ENCODE measurements at places on chromosomes 5 and 9. TPM values are rescaled to one million over a fixed set of nuclear protein-coding genes. Genes with fewer than 3 reads are reported as not detected.

DNA sequence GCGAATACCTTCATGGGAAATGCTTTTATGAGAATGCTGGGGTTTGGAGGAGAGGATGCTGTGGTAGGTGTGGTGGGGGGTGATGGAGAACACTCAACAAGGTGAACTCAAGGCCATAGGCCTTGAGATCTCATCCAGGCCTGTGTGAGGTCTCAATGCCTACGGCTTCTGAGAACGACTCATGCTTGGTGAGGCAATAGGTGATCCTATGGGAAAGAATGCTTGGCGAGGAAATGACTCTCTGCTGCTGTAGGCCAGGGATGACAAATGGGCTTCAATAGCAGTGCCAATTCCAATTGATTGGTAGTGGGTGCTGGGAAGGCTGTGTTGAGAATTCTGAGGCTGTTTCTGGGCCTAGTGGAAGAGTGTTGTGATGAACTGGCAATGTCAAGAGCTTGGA, 280.2 kb upstream of the CLINT1 start:
- H3K4me1 ChIP-seq = no peaks in the 10 kb centered on the region
- no peak for DNase-seq
- H3K4me3 ChIP-seq = no peak overlapping the region

- H3K4me1 ChIP-seq = no peaks in the 10 kb centered on the region
- no peaks in the 10 kb centered on the region for H3K36me3 ChIP-seq
- H3K27me3 ChIP-seq = no peaks in the 10 kb centered on the region
- DNase-seq = no peak
Observed at GRCh38 chr5:5403741-5404140, 18.7 kb upstream of the ICE1 start.

GRCh38 chr5:1641560-1642166, 117.9 kb upstream of the LPCAT1 start:
- peaks cover 39% of the 10 kb centered on the region for H3K27me3 ChIP-seq
- H3K4me1 ChIP-seq = no peaks in the 10 kb centered on the region
- no peaks in the 10 kb centered on the region for H3K36me3 ChIP-seq

DNA sequence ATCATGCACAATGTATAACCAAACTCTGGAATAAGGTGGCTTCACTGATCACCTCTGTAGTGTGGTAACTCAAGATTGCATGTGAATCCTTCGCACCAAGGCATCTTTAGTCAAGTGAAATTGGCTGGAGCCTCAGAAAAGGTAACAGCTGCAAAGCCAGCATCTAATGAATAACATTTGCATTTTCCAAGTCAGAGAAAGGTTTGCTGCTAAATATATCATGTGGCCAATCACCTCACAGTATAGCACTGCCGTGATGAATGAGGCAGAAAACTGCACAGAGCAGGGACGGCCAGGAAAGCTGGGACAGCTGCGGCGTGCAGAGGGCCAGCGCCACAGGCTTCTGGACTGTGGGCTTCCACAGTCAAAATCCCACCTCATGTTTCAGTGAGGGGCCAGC, 18.5 kb downstream of the MRPS27 start:
- H3K27ac ChIP-seq = no peak overlapping the region
- H3K4me3 ChIP-seq = no peak overlapping the region

Gene CDKN2B-AS1
- total RNA-seq = 8.9 TPM

Gene ARSK
- total RNA-seq = 6.6 TPM

DNA sequence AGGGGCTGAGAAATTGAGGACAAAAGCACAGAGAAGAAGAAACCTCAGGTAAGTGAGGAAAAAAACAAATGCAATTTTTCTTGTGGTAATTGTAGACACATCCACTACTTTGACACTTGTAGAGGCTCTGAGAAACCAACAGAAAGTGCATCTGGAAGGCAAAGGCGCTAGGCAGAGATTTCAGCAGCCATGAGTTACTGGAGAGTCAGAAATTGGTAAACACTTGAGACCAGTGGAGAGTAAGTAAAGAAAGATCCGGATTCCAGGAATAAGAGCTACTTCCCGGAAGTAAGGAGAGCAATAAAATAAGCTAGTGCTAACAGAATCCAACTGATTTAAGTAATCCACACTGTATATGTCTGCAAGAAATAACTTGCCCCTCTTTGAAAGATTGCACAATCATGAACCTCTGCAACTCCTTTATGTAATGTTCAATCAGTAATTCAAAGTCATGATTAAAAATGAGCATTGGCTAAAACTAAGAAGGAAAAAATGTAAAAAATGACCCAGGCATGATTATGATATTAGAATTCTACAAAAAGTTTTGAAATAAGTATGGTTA, 382.1 kb downstream of the CDH18 start:
- H3K4me1 ChIP-seq = no peaks in the 10 kb centered on the region
- no peaks in the 10 kb centered on the region for H3K36me3 ChIP-seq
- no peaks in the 10 kb centered on the region for H3K27me3 ChIP-seq
- H3K4me3 ChIP-seq = no peak overlapping the region

Gene PIP5KL1
- total RNA-seq = 0.17 TPM

Gene DNAH5
- 4.2 TPM for total RNA-seq

DNA sequence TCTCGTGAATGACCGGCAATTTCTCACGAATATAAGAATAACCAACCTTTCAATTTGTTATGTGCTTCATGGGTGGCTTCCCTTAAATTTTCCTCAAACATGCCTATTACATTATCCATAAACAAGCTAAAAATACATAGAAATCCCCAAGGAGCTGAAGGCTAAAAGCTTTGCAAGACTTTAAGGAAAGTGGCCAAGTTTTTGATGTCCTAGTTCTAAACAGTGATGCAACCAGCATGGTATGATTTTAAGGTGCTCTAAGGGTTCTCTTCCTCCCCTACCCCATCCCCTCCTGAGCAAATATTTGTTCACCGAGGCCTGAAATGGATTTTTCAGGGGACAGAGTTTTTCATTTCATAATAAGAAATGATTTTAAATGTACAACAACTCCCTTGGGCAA, 79.8 kb downstream of the RGS7BP start:
- peaks cover 10% of the 10 kb centered on the region for H3K27me3 ChIP-seq
- H3K36me3 ChIP-seq = no peaks in the 10 kb centered on the region
- H3K4me1 ChIP-seq = no peaks in the 10 kb centered on the region
- DNase-seq = no peak
- H3K27ac ChIP-seq = no peak overlapping the region

DNA sequence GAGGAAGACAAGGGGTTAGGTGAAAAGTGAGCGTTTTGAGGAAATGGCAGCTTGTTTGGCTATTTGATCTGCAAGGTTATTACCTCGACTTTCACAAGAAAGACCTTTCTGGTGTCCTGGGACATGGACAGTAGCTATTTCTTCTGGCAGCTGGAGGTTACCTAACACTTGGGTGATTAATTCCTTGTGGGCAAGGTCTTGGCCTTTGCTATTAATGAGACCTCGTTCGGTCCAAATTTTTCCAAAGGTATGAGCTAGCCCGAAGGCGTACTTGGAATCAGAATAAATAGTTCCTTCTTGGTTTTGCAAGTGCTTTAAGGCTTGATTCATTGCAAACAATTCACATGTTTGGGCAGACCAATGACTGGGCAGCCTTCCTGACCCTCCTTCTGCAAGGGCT, 4.9 kb downstream of the GTF3C5 start:
- peaks cover 23% of the 10 kb centered on the region for H3K4me1 ChIP-seq
- H3K36me3 ChIP-seq = peaks cover 18% of the 10 kb centered on the region
- no peaks in the 10 kb centered on the region for H3K27me3 ChIP-seq
- no peak for DNase-seq

GRCh38 chr9:127567730-127568617, 44.1 kb upstream of the STXBP1 start:
- peak overlapping the region; percentile 87 for H3K27ac ChIP-seq
- H3K4me1 ChIP-seq = peaks cover 29% of the 10 kb centered on the region
- H3K27me3 ChIP-seq = no peaks in the 10 kb centered on the region
- no peak for DNase-seq

- no peaks in the 10 kb centered on the region for H3K36me3 ChIP-seq
- no peak overlapping the region for H3K27ac ChIP-seq
- no peaks in the 10 kb centered on the region for H3K4me1 ChIP-seq
- H3K27me3 ChIP-seq = no peaks in the 10 kb centered on the region
Observed at GRCh38 chr9:7376833-7377232, 422.7 kb downstream of the DMAC1 start.

- H3K4me1 ChIP-seq = peaks cover 39% of the 10 kb centered on the region
- H3K27me3 ChIP-seq = no peaks in the 10 kb centered on the region
- peaks cover 75% of the 10 kb centered on the region for H3K36me3 ChIP-seq
- no peak overlapping the region for H3K4me3 ChIP-seq
- H3K27ac ChIP-seq = peak overlapping the region; percentile 86
Observed at GRCh38 chr9:137614631-137615386, 4.0 kb upstream of the EHMT1 start.

- peak overlapping the region; percentile 10 for H3K4me3 ChIP-seq
- H3K27ac ChIP-seq = peak overlapping the region; percentile 77
- peaks cover 35% of the 10 kb centered on the region for H3K4me1 ChIP-seq
- no peak for DNase-seq
- H3K27me3 ChIP-seq = no peaks in the 10 kb centered on the region
Observed at GRCh38 chr5:96227957-96228356, 205.1 kb downstream of the PCSK1 start.

GRCh38 chr5:7412409-7412808, 16.5 kb downstream of the ADCY2 start:
- H3K4me1 ChIP-seq = no peaks in the 10 kb centered on the region
- no peaks in the 10 kb centered on the region for H3K27me3 ChIP-seq
- H3K36me3 ChIP-seq = no peaks in the 10 kb centered on the region

Gene ADAM19
- 5.2 TPM for total RNA-seq

Gene SLC34A3
- total RNA-seq = 0.34 TPM

Gene GLRA1
- total RNA-seq = not detected

DNA sequence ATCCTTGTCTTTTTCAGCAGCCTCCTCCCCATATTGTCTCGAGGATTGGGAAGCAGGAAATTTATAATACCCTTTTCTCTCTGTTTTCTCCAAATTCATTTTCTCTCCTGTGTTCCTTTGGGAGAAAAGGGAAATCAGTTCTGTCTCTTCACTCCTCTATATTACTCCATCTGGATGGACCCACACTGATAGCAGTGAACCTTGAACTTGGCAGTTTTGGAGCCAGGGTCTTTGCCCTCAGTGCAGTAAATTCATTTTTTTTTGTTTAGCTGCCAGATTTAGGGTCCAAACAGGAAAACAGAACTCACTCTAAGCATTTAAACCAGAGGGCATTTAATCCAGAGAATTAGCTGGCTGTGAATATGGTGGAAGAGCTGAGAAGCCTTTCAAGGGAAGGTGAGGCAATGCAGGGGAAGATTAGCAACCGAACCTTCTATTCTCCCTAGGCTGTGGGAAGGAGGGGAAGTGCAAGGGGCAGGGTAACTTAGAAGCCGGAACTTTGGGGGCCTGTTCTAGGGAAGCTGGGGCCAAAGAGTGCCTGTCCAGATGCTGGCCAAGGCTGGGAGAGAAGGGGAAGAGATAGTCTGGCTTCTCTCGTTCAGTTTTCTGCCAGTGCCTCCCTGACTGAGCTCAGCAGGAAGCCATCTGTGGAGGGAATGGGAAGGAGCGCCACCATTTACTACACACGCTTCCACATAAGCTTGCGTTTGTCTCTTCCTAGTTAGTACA, 16.3 kb upstream of the NPR2 start:
- no peak for DNase-seq
- H3K4me3 ChIP-seq = no peak overlapping the region
- H3K27me3 ChIP-seq = no peaks in the 10 kb centered on the region
- H3K36me3 ChIP-seq = peaks cover 8% of the 10 kb centered on the region

DNA sequence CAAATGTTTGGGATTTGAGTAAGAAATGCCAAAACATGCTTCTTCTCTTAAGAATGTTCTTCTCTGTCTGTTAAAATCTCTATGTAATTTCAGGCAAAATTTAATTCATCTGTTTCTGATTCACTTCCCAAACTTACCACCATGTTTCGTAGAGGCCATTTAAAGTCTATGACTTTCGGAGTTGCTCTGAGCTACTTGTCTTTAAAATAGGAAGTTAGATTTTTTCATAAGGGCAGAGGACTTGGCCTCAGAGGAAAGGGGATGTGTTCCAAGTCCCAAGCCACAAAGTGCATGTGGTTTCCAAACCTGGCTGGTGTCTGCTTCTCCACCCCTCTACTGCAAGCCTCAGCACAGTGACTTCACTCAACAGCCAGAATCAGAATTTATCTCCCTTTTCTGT, 111.3 kb upstream of the ADRA1B start:
- no peak for DNase-seq
- H3K27me3 ChIP-seq = no peaks in the 10 kb centered on the region
- no peak overlapping the region for H3K4me3 ChIP-seq
- H3K27ac ChIP-seq = no peak overlapping the region

- no peak overlapping the region for H3K4me3 ChIP-seq
- no peak for DNase-seq
- H3K27me3 ChIP-seq = no peaks in the 10 kb centered on the region
- H3K27ac ChIP-seq = no peak overlapping the region
Observed at GRCh38 chr9:11992866-11993265, 700.3 kb upstream of the TYRP1 start.

Gene CTSV
- 23.3 TPM for total RNA-seq

DNA sequence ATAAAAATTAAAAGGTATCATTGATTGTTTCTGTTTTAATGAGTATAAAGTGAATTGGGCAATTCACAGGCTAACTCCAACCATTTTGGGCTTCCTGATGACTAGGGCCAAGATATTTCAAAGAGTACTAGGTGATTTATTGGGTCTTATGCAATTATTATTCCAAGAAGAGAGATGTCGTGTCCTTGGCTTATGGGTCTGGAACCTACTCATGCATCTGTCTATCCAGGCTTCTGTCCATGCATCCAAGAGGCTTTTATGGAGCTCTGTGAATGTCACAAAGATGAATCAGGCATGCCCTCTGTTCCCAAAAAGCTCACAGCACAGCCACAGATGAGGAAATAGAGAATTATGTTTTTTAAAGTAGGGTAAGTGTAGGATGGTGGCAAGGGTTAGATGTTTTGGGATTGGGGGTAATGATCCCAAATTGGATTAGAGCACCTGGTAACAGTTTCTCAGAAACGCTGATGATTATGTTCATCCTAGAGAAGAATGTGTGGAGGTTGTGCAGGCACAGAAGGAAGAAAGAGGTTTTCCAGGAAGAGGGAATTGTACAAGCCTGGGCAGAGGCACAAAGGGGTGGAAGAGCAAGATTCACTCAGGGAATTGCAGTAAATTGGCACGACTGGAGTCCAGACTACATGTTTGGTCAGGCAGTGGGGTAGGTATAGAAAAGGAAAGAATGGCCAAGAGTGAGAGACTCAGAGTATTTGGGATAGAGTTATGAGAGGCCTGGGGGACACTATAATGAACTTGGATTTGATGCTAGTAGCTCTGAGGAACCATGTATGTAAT, 83.0 kb upstream of the TNC start:
- peaks cover 13% of the 10 kb centered on the region for H3K4me1 ChIP-seq
- H3K36me3 ChIP-seq = no peaks in the 10 kb centered on the region
- H3K27me3 ChIP-seq = peaks cover 24% of the 10 kb centered on the region
- H3K27ac ChIP-seq = no peak overlapping the region
- H3K4me3 ChIP-seq = no peak overlapping the region

GRCh38 chr5:9431496-9432258, 114.2 kb downstream of the SEMA5A start:
- DNase-seq = no peak
- H3K27me3 ChIP-seq = no peaks in the 10 kb centered on the region
- no peak overlapping the region for H3K27ac ChIP-seq
- H3K4me3 ChIP-seq = no peak overlapping the region
- no peaks in the 10 kb centered on the region for H3K36me3 ChIP-seq

Gene DDX4
- not detected for total RNA-seq
